ENCODE measurements at places on chromosomes 5 and 9. TPM values are rescaled to one million over a fixed set of nuclear protein-coding genes. Genes with fewer than 3 reads are reported as not detected.

The ANKRD34B gene
- 0.06 TPM for total RNA-seq

The TGFBI gene
- total RNA-seq, result 275 TPM

The TMEM232 gene
- 0.71 TPM for total RNA-seq

The ABHD17B gene
- 25.2 TPM for total RNA-seq

The LCN9 gene
- not detected for total RNA-seq

The LAMC3 gene
- 0.07 TPM for total RNA-seq

The UCK1 gene
- 24.1 TPM for total RNA-seq

The MEF2C gene
- not detected for total RNA-seq

The PIP5KL1 gene
- total RNA-seq, result not detected

The ZNF454 gene
- not detected for total RNA-seq

The GPR150 gene
- not detected for total RNA-seq

The PPP2R2B gene
- total RNA-seq, result not detected

The RMI1 gene
- 18.4 TPM for total RNA-seq

The SLC6A3 gene
- not detected for total RNA-seq

The MARCOL gene
- not detected for total RNA-seq

The IGFBPL1 gene
- total RNA-seq, result 0.24 TPM

The SARDH gene
- 32.5 TPM for total RNA-seq

The CCDC171 gene
- total RNA-seq, result 2.5 TPM

The C9orf152 gene
- 0.67 TPM for total RNA-seq

The NR5A1 gene
- 38.8 TPM for total RNA-seq

The HAVCR1 gene
- total RNA-seq, result 0.93 TPM

The NPM1 gene
- total RNA-seq, result 5,553 TPM

The RELL2 gene
- 8.3 TPM for total RNA-seq

The ZCCHC9 gene
- total RNA-seq, result 70.7 TPM

The SLCO4C1 gene
- total RNA-seq, result 9.6 TPM

The ADAMTS19 gene
- total RNA-seq, result not detected

The SPATA9 gene
- not detected for total RNA-seq

The TMC1 gene
- 0.02 TPM for total RNA-seq

The NR6A1 gene
- 31.5 TPM for total RNA-seq

The MRPS27 gene
- total RNA-seq, result 139 TPM

The NDFIP1 gene
- total RNA-seq, result 15.7 TPM

The CCL21 gene
- not detected for total RNA-seq

The FOXD1 gene
- 0.04 TPM for total RNA-seq

The PCDHA9 gene
- not detected for total RNA-seq
